ENCODE measurements at places on chromosomes 5 and 9. TPM values are rescaled to one million over a fixed set of nuclear protein-coding genes. Genes with fewer than 3 reads are reported as not detected.
A peak's percentile ranks its signal among the peaks of the same experiment; 100 is the strongest.

DNA sequence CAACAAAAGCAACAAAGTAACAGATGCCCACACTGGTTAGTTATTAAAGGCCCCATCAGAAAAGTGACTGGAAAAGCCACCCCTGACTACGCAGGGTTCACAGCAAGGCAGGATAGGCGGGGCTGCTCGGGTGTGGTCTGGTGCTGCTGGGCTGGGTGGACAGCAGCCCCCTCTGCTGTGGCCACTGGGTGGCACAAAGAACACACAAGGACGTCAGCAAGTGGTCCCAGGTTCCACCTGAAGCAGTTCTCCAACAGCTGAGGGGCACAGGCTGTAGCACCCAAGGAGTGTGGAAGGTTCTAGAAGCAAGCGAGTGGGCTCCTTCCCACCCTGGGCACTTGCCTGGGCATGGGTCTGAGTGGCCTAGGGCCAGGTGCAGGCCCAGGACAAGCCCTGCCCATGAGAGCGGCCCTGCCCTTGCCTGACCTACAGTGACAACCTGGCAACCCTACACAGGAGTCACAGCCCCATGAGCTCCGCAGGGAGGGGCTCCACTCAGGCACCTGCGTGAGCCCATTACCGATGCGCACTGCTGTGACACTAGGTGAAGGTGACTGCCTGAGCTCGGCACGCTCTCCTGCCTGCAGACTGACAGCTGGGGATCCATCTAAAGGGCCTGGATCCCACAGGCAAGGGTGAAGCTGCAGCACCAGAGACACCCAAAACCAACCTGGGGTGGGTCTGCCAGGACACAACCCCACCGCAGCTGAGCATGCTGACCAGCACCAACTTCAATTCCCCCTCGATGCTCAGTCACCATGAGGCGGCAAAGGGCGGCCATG lies 8.1 kb downstream of the BRD9 start:
- peaks cover 30% of the 10 kb centered on the region for H3K4me1 ChIP-seq
- H3K36me3 ChIP-seq = peaks cover 89% of the 10 kb centered on the region
- no peak for DNase-seq

GRCh38 chr9:6790866-6791265 lies 33.1 kb downstream of the KDM4C start:
- no peak for DNase-seq
- H3K4me1 ChIP-seq = no peaks in the 10 kb centered on the region
- no peak overlapping the region for H3K27ac ChIP-seq
- H3K27me3 ChIP-seq = no peaks in the 10 kb centered on the region
- peaks cover 30% of the 10 kb centered on the region for H3K36me3 ChIP-seq
- no peak overlapping the region for H3K4me3 ChIP-seq

GRCh38 chr5:132012371-132013005 lies 1.0 kb upstream of the ACSL6 start:
- DNase-seq = no peak
- peaks cover 54% of the 10 kb centered on the region for H3K4me1 ChIP-seq
- H3K27ac ChIP-seq = no peak overlapping the region
- peak overlapping the region; percentile 61 for H3K4me3 ChIP-seq

The SPARC gene
- total RNA-seq = 0.80 TPM

The PTGER4 gene
- 352 TPM for total RNA-seq

DNA sequence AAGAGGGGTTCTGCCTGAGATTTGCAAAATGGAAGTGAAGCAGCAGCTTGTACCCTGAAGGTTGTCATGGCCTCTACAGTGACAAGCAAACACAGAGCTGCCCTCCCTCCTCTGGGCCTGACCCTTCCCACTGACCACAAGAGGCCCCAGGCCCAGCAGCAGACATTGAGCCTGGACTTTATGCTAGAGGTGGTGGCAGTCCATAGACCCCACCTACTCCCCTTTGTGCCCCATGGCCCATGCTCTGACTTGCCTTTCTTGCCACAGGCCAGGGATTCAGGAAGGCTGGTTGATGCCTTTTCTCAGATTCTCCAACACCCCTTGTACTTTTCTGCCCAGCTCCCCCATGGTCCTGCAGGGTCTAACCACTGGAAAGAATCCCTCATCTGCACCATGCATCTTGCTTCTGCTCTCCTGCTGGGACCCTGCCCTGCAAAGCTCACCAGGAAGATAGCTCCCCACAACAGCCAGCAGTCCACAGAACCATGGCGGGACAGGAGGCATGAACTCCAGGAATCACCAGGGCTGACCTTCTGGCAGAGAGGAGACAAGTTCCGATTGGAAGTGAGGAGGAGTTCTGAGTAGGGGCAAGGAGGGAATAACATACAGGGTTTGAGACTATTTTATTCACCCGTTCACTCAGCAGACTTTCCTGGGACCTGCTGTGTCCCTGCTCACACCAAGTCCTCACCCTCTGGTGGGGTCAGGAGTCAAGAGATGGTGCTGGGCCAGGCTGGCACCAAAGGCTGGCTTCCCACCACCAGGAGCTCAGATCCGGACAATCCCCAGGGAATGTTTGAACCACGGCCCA lies 263.8 kb downstream of the SYK start:
- no peaks in the 10 kb centered on the region for H3K27me3 ChIP-seq
- H3K4me1 ChIP-seq = no peaks in the 10 kb centered on the region

- H3K4me3 ChIP-seq = peak overlapping the region; percentile 85
- H3K36me3 ChIP-seq = no peaks in the 10 kb centered on the region
- no peaks in the 10 kb centered on the region for H3K27me3 ChIP-seq
- H3K27ac ChIP-seq = peak overlapping the region; percentile 90
- peaks cover 23% of the 10 kb centered on the region for H3K4me1 ChIP-seq
Measured at GRCh38 chr9:68780380-68780712, 75.3 kb downstream of the PIP5K1B start.

The IL9 gene
- total RNA-seq = not detected

The ARHGEF37 gene
- total RNA-seq = not detected

The SAXO1 gene
- 0.19 TPM for total RNA-seq

GRCh38 chr9:12849486-12850003 lies 74.7 kb downstream of the LURAP1L start:
- H3K4me1 ChIP-seq = no peaks in the 10 kb centered on the region
- no peaks in the 10 kb centered on the region for H3K27me3 ChIP-seq
- no peaks in the 10 kb centered on the region for H3K36me3 ChIP-seq

The TMEM252 gene
- not detected for total RNA-seq

DNA sequence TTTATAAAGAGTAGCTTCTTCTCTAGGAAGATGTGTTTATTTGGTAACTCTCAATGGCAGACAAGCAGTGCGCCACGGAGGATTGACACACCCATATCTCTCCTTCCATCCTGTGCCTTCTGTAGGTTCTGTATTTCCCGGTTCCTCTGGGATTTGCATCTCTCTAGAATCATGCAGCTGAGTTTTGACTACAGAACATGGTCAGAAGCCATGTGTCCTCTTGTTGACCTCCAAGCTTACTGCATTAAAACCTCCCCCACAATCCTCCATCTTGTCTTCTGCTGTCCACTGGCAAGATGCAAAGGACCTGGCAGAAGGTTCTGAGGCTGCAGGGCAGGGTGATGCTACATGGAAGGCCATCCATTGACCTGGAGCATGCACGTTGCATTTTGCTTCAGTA lies 482.0 kb downstream of the DMRT2 start:
- no peaks in the 10 kb centered on the region for H3K27me3 ChIP-seq
- H3K36me3 ChIP-seq = no peaks in the 10 kb centered on the region
- H3K27ac ChIP-seq = no peak overlapping the region
- no peaks in the 10 kb centered on the region for H3K4me1 ChIP-seq

The CETN3 gene
- 3.2 TPM for total RNA-seq

DNA sequence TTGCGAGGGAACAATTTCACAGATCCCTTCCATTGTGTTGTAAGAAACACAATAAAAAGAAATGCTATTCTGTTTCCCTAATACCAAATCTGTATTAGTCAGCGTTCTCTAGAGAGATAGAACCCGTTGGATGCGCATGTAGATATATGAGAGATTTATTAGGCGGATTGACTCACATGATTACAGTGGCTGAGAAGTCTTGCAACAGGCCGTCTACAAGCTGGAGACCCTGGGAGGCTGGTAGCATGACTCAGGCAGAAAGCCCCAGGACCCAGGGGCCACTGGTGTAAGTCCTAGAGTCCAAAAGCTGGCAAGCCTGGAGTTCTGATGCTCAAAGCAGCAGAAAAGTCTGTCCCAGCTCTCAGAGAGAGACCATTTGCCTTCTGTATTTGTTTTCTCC lies 18.4 kb upstream of the IL17B start:
- H3K4me3 ChIP-seq = no peak overlapping the region
- no peaks in the 10 kb centered on the region for H3K36me3 ChIP-seq
- no peak for DNase-seq
- no peaks in the 10 kb centered on the region for H3K4me1 ChIP-seq

The HEMGN gene
- 0.34 TPM for total RNA-seq

The PCDHGA4 gene
- total RNA-seq = 0.08 TPM

The PRRT1B gene
- total RNA-seq = not detected

DNA sequence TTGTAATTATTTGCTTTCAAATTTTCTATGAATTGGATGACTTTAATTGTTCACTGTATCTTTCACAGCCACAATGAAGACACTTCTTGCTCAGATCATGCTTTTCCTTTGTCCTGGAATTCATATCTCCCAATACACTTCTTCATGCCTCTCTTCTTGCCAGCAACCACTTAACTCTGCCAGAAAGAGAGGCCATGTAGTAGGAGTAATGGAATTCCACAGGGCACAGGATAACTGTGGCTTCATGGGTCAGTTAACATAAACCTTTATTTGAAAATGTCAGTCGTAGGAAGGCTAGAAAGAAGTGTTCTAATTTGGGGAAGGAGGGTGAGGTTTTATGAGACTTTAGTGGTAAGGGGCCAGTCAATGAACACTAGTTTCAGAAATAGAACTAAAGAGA lies 190.3 kb downstream of the TMEM167A start:
- no peaks in the 10 kb centered on the region for H3K4me1 ChIP-seq
- no peak overlapping the region for H3K4me3 ChIP-seq
- no peak for DNase-seq
